ENCODE measurements at places on chromosomes 1 and 21. TPM values are rescaled to one million over a fixed set of nuclear protein-coding genes. Genes with fewer than 3 reads are reported as not detected.

ZNF593OS gene
- total RNA-seq = not detected

HS2ST1 gene
- 4.6 TPM for total RNA-seq

GNG4 gene
- total RNA-seq = 2.5 TPM

GPX7 gene
- 13.2 TPM for total RNA-seq

ADAM30 gene
- total RNA-seq = not detected

EPHA8 gene
- total RNA-seq = not detected

HES5 gene
- 0.34 TPM for total RNA-seq

GRCh38 chr1:235933017-235933765, 66.5 kb upstream of the LYST start:
- H3K27ac ChIP-seq = no peak overlapping the region
- no peak for DNase-seq
- no peak overlapping the region for H3K4me3 ChIP-seq
- no peaks in the 10 kb centered on the region for H3K36me3 ChIP-seq
- H3K4me1 ChIP-seq = no peaks in the 10 kb centered on the region
- H3K27me3 ChIP-seq = no peaks in the 10 kb centered on the region

DNA sequence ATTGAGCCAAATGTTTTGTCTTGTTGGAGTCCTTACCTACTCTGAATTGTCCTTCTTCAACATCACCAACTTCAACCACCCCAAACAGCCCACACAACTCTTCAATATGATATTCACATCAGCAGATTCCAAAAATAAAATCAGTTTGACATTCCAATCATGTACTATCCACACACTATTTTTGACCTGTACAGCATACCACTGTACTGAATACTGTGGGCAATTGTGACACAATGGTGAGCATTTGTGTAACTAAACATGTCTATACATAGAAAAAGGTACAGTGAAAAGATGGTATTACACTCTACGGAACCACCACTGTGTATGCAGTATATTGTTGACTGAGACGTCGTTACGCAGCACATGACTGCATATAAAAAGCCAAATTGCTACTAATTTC, 223.1 kb downstream of the KCNT2 start:
- H3K4me1 ChIP-seq = no peaks in the 10 kb centered on the region
- H3K4me3 ChIP-seq = no peak overlapping the region
- H3K27me3 ChIP-seq = no peaks in the 10 kb centered on the region

DNA sequence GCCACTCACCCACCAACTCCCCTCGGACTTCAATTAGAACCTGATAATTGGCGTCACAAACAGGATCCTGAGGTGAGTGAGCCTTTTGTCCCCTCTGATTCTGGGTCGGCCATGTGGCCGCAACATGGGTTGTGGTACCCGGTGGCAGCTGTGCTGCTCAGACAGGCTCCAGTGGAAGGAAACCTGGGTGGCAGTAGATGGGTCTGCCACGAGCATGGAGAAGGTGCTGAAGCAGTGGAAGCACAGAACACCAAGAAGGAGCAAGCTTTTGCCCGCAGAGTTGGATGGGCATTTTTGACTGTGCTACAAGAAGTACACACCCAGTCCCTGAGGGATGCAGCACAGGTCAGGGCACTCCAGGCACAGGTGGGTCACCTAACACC, 16.5 kb upstream of the UBE2U start:
- DNase-seq = no peak
- H3K4me3 ChIP-seq = no peak overlapping the region
- no peaks in the 10 kb centered on the region for H3K27me3 ChIP-seq
- no peak overlapping the region for H3K27ac ChIP-seq
- no peaks in the 10 kb centered on the region for H3K36me3 ChIP-seq
- H3K4me1 ChIP-seq = no peaks in the 10 kb centered on the region

GRCh38 chr1:174366946-174367345, 80.8 kb upstream of the GPR52 start:
- H3K36me3 ChIP-seq = no peaks in the 10 kb centered on the region
- DNase-seq = no peak
- no peaks in the 10 kb centered on the region for H3K27me3 ChIP-seq
- no peaks in the 10 kb centered on the region for H3K4me1 ChIP-seq
- no peak overlapping the region for H3K27ac ChIP-seq

- H3K4me3 ChIP-seq = no peak overlapping the region
- H3K4me1 ChIP-seq = no peaks in the 10 kb centered on the region
- peaks cover 3% of the 10 kb centered on the region for H3K27me3 ChIP-seq
- H3K36me3 ChIP-seq = no peaks in the 10 kb centered on the region
- no peak overlapping the region for H3K27ac ChIP-seq
These were observed 5.0 kb downstream of the WNT3A start for GRCh38 chr1:228011721-228012311.

GRCh38 chr1:44288883-44289282, 66.2 kb downstream of the ERI3 start:
- no peaks in the 10 kb centered on the region for H3K4me1 ChIP-seq
- DNase-seq = no peak
- H3K27me3 ChIP-seq = no peaks in the 10 kb centered on the region
- H3K36me3 ChIP-seq = no peaks in the 10 kb centered on the region

DNA sequence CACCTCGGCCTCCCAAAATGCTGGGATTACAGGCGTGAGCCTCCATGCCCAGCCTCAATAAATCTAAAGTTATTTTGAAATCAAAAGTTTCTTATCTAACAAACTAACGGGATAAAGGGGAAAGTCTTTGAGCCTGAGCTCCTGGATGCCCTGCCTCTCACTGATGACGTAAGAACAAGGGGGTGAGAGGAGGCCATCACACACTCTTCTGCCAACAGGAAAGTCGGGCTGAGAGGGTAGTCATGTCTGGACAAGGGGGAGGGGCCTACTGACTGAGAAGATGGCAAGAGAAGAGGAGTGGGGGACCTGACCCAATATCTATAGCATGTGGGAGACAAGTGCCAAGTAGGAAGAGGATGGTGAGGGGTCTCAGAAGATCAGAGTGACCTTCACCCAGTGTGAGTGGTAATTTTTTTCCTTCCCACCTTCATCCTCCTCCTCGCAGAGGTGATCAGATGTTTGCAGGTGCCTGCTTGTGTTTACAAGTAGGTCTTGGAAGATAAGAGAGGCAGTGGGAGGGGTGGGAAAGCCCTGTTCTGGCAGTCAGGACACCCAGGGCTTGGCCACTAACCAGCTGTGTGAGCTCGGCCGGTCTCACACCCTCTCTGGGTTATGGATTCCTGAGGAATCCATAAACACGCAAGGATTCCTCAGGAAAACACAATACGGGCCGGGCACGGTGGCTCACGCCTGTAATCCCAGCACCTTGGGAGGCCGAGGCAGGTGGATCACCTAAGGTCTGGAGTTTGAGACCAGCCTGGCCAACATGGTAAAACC, 9.6 kb downstream of the UQCRHL start:
- peak overlapping the region; percentile 67 for H3K27ac ChIP-seq
- DNase-seq = no peak
- peaks cover 3% of the 10 kb centered on the region for H3K4me1 ChIP-seq

DNA sequence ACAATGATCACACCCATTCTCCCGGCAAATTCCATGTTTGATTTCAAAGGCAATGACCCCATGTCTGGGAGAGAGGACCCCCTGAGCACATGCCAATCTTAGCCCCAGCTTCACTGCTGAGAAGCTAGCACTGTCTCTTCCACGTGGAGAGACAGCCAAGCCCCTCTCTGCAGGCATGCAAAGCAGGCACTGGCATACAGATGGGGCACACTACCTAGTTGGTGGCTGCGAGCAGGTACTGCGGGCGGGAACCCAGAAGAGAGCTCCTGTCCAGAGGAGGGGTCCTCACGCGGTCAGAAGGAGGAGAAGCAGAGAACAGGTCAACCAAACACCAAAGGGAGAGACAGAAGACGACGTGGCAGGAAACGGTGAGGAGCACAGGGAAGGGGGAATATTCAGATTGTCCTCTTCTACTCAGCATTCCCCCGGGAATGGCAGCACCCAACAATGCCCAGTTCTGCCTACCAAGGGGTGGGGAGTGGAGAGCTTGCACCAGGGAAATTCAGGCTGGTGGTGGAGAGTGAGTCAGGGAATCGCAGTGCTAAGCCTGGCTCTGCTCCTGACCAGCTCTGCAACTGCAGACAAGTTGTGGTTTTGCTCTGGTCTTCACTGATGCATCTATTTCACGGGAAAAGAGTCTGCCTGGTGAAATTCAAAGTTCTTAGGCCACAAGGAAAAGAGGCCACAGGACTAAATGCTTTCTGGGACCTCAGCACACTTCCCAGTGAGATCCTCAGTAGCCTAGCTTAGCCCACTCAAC, 48.1 kb upstream of the GOLT1A start:
- H3K4me1 ChIP-seq = no peaks in the 10 kb centered on the region
- no peaks in the 10 kb centered on the region for H3K27me3 ChIP-seq
- no peak overlapping the region for H3K27ac ChIP-seq
- H3K36me3 ChIP-seq = no peaks in the 10 kb centered on the region
- H3K4me3 ChIP-seq = no peak overlapping the region
- no peak for DNase-seq

GRCh38 chr21:35095859-35096291, 46.8 kb upstream of the RUNX1 start:
- DNase-seq = no peak
- no peaks in the 10 kb centered on the region for H3K4me1 ChIP-seq
- no peaks in the 10 kb centered on the region for H3K27me3 ChIP-seq

DNA sequence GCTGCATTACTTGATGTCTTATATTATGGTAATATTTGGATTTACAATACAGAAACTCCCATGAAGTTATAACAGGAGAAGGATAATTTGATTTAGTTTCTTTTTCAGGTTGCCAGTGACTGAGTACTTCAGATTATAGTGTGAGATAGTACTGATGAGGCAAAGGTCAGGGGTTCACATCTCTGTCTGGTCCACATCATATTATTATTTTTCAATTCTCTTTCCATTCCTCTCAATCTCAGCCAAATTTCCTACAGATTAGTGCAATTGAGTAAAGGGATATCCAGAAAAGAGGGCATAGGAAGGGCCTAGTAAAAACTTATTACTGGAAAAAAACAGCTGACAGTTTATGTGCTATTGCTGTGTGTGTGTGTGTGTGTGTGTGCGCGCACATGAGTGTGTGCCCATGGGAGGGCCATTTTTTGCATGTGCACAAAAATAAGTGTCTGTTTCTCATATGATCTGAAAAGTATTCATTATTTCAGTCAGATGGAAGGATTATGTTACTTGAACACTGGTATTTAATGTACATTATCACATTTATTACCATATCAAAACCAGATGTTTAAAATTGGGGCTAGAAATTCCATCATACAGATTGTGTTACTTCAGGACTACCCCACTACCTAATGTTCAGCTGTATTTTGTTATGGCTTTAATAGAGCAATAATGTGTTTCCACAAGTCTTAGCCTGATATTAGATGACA, 78.3 kb upstream of the KCNK2 start:
- no peak for DNase-seq
- H3K4me1 ChIP-seq = no peaks in the 10 kb centered on the region
- H3K36me3 ChIP-seq = no peaks in the 10 kb centered on the region
- H3K27me3 ChIP-seq = no peaks in the 10 kb centered on the region
- no peak overlapping the region for H3K4me3 ChIP-seq
- no peak overlapping the region for H3K27ac ChIP-seq

DNA sequence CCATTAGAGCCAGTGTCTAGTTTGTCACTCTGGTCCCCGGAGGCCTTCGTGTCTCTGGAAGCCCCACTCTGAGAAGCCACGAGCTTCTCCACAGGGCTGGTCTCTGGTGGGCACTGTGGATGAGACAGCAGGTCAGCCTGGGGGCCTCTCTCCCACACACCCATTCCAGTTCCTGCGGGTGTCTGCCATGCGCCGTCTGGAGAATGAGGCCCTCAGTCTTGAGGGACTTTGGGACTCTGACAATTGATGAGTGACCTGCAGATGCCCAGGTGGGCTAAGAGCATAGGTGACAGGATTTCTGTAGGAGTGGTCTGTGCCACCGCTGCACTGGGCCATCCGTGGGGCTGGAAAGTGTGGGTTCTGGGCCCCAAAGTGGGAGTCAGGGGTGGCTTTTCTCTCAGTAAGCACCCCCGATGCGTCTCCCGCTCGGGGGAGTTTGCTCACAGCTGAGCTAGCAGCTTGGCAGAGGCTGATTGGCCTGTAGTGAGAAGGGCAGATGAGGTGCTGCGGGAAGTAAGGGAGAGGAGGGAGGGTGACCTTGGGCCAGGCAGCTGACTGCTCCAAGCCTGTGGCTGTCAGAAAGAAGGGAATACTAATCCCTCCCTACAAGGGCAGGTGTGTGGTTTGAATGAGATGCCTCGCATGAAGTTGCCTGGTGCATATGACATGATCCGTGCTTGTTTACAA, 26.4 kb downstream of the LHX4 start:
- no peak overlapping the region for H3K27ac ChIP-seq
- H3K4me3 ChIP-seq = no peak overlapping the region
- no peaks in the 10 kb centered on the region for H3K36me3 ChIP-seq
- no peak for DNase-seq
- H3K27me3 ChIP-seq = peaks cover 7% of the 10 kb centered on the region
- H3K4me1 ChIP-seq = no peaks in the 10 kb centered on the region

GRCh38 chr21:44568261-44568660, 5.3 kb upstream of the KRTAP10-4 start:
- DNase-seq = no peak
- H3K27me3 ChIP-seq = no peaks in the 10 kb centered on the region
- H3K27ac ChIP-seq = no peak overlapping the region
- no peaks in the 10 kb centered on the region for H3K36me3 ChIP-seq
- no peak overlapping the region for H3K4me3 ChIP-seq
- H3K4me1 ChIP-seq = no peaks in the 10 kb centered on the region

All from uterus (tissue), 4 donors.